Effector CD8-positive, alpha-beta T cell (primary cell): ENCODE measurements at places on chromosomes 3 and 15.

DNA sequence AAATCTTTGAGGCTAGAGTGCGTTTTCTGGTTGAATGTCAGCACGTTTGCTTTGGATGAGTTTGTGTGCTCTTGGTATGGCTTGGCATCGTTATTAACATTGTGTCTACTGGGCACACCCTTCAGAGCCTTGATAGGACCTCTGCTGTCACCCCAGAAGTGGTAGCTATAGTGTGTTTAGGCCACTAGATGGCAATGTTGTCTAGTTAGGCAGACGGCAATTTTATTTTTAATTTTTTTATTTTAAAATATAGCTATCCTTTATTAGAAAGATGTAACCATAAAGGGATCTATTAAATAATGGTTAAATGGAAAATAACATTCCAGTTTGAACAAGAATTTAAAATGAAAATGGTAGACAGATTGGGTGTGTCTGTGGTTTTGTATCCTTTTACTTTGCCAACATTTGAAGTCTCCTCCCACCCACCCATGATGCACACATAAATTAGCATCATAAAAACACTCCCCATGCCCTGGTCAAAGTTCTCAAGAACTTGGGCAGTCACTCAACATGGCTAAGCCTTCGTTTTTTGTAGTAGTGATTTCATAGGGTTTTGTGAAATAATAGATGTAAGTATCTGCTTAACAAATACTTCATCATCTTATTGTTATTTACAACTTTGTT lies 200.7 kb downstream of the KCNH8 start:
- no peak for DNase-seq

- no peak for DNase-seq
Measured at GRCh38 chr15:74307827-74308811, 59.3 kb downstream of the CYP11A1 start.

GRCh38 chr3:10188804-10189556 lies 24.3 kb downstream of the IRAK2 start:
- DNase-seq, result no peak

- no peak for DNase-seq
Measured at GRCh38 chr3:85867072-85867471, 908.3 kb downstream of the CADM2 start.

GRCh38 chr3:195577645-195578177 lies 6.0 kb downstream of the APOD start:
- DNase-seq, result no peak

GRCh38 chr3:131470377-131470776 lies 32.4 kb downstream of the MRPL3 start:
- no peak for DNase-seq

DNA sequence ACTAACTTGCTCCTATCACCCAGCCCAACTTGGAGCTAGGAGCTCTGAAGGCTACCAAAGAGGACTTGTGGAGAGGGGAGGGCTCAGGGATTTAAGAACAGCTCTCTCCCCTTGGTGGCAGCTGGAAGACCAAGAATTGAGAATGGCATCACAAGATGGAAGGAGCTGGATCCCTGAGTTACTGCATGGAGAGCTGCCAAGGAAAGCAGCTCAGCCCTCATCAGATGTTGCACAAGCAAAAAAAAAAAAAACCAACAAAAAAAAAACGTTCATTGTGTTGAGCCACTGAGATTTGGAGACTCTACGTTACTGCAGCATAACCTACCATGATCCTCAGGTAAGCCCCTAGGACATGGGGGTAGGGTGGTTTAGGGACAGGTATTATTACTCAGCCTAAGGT lies 41.0 kb downstream of the ITGB5 start:
- DNase-seq, result no peak

GRCh38 chr15:38226608-38227266 lies 25.9 kb upstream of the SPRED1 start:
- no peak for DNase-seq

DNA sequence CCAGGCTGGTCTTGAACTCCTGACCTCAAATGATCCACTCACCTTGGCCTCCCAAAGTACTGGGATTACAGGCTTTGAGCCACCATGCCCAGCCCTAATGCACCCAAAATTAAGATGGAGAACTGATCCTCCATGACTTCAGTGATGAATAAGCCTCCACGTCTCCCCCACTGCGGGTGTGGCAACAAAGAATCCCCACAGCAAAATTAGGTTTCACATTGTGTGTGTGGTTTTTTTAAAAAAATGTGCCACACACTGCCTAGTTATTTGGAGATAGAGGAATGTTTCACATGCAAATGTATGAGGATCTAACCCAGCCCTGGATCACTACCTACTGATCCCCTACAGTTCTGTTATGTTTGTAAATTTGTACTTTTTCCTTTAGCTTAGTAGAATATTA lies 17.3 kb downstream of the HDAC11 start:
- no peak for DNase-seq

GRCh38 chr3:116914004-116914403 lies 204.4 kb downstream of the TUSC7 start:
- DNase-seq, result no peak

GRCh38 chr3:38511546-38511945 lies 15.4 kb downstream of the EXOG start:
- no peak for DNase-seq

GRCh38 chr3:76514836-76515235 lies 525.1 kb upstream of the ROBO2 start:
- DNase-seq, result no peak
